ENCODE measurements at places on chromosomes 13 and 19. TPM values are rescaled to one million over a fixed set of nuclear protein-coding genes. Genes with fewer than 3 reads are reported as not detected.

CEACAM3 gene
- total RNA-seq = not detected

CNMD gene
- not detected for total RNA-seq

ZNF837 gene
- total RNA-seq = 1.1 TPM

WTIP gene
- total RNA-seq = 11.1 TPM

SLITRK5 gene
- total RNA-seq = under 0.01 TPM

Measured in RPMI7951 (cell line).